Stimulated activated CD8-positive, alpha-beta memory T cell treated with anti-CD3 and anti-CD28 coated beads, Interleukin-7, amount 100 ng/mL, for 48 hours (primary cell): ENCODE measurements at places on chromosomes 11 and 22.

DNA sequence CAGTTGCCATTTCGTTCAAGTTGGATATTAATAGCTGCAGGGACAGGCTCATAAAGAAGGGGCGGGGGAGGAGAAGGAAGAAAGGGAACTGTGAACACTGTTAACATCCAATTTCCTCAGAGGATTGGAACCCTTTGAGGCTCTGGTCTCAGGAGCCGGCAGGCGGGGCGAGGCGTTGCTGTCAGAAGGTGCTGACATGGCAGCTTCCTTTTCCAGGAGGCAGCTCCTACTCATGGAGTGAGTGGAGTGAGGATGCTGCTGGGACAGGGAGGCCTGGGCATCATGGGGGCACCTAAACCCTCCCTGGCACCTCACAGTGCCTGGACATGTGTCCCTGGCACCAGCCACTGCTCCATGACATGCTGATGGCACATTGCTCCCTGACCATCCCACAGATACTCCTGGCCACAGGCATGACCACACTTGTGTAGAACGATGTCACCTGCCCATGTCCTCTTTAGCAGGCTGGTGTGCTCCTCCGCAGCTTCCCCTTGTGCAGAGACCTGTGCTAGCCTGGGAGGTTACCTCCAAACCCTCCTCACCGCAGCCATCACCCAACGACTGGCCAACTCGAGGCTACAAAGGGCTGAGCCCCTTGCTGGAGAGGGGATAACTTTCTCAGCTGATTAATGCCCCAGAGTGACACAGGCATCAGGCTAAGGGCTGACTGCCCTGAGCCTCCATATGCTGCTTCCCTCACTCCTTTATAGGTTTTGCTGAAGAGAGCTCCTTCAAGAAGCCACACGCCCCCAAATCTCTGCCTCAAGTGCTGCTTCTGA lies 79.6 kb upstream of the NECTIN1 start:
- DNase-seq: no peak

GRCh38 chr11:48093323-48093722 lies 113.0 kb downstream of the PTPRJ start:
- no peak for DNase-seq

DNA sequence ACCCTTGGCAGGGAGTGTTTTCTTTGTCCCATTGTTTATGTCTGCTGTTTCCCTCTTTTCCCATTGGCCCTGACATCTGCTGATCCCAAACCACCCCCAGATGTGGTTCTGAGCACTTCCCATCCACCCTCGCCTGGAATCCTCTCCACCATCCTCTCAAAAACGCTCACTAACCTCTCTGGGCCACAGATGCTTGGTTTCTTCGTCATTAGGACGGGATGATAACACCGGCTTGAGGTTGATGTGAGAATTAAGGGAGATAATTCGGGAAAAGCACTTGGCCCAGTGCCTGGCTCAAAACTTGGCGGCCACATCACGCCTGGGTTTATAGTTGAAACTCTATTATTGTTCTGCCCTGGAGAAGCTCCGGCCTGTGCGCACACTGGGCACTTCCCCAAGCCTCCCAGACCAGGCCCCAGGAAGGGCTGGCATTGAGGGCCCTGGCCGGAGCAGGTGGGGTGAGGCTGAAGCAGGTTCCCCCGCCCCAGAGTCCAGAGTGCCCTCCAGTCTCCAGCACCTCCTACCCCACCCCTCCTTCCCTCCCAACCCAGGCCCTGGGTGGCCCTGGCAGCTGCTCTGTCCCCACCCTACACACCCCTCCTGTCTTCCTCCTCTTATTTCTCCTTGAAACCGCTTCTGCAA lies 63.7 kb downstream of the CYTH4 start:
- no peak for DNase-seq

GRCh38 chr11:11740073-11740702 lies 101.6 kb upstream of the USP47 start:
- DNase-seq: no peak

DNA sequence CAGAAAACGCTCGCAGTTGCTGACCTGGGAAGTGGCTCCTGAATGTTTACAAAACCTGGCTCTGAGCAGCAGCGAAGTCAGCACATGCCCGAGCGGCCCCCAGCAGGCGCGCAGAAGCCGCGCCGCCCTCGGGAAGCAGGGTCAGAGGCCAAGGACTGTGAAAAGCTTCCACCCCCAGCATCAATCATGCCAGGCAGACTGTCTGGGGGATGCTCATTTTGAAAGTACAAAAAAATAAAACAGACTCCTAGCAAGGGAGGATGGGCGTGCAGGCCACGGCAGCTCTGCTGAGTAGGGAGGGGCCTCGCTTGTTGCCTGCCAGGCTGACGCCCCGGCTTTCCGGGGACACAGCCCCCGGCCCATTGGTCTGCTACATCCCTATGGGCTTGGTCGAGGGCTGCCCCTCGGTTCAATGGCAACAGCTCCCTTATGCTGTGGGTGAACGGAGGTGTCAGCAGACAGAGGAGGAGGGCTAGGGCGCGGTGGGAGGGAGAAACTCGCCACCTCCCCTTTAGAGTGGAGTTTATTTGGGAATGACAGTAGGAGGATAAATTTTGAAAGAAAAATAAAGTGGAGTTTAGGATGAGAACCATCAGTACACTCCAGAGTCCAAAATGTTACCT lies 37.7 kb upstream of the GNB1L start:
- peak; percentile 56 for DNase-seq

DNA sequence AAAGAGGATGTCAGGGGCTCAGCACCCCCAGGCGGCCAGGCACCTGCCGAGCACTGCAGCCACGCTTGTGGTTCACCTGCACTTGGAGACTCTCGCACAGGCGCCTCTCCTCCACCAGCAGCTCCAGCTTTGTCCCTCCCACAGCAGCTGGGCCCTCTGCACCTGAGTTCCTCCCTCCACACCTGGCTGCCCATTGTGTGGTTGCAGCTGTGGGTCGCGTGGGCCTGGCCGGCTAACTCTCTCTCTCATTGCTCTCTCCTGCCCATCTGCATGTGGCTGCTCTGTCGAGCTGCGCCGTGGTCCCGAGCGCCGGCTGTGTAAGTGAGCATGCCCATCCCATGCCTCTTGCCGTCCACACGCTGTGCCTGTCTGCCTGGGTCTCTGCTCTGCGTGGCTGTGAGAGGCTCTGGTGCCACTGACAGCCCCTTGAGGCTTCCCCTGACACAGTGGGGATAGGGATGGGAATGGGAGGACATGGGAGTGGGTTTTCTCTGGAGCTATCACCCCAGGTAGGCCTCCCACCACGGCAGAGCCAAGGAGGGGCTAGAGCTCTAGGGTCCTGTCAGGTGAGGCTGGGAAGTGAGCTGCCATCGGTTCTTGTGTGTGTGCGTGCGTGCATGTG lies 8.5 kb upstream of the ACR start:
- DNase-seq: no peak

GRCh38 chr11:65310215-65310614 lies 4.5 kb upstream of the CDC42EP2 start:
- DNase-seq: no peak

DNA sequence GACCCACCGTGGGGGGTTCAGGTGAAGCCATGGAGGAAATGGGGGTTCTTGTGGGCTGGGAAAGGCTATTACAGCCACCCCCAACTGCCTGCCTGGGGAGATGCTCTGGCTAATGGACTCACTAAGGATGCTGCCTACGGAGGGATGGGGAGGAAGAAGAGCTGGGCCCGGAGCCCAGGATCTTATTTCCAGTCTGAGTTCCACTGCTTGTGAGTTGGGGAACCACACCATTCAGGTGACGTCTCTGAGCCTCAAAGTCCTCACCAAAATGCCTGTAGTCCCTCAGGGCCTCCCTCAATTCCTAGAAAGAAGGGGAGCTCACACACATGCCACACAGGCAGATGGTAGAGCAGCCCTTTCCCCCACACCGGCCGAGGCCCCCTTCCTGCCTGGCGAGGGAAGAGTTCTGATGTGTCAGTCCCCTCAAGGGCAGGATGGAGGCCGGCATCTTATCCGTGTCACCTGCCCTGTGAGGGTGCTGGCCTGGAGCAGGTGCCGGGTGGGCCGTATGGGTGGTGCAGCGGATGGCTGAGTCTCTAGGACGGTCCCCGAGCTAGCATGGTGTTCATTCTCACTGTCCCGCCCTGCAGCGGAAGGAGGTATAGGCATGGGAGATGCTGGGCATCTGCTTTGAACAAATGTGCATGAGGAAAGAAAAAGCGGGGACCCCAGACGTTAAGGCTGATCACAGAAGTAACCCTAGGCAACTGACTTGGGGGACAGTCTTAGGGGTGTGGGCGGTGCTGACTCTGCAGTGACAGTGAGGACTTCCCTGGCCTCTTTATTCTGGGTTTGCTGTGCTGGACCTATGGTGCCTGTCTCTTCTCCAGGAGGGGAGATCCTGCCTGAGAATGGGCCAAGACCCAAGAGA lies 15.7 kb downstream of the MRGPRF start:
- DNase-seq: no peak

- DNase-seq: no peak
These were observed 442.9 kb downstream of the INSC start for GRCh38 chr11:15557457-15558230.

DNA sequence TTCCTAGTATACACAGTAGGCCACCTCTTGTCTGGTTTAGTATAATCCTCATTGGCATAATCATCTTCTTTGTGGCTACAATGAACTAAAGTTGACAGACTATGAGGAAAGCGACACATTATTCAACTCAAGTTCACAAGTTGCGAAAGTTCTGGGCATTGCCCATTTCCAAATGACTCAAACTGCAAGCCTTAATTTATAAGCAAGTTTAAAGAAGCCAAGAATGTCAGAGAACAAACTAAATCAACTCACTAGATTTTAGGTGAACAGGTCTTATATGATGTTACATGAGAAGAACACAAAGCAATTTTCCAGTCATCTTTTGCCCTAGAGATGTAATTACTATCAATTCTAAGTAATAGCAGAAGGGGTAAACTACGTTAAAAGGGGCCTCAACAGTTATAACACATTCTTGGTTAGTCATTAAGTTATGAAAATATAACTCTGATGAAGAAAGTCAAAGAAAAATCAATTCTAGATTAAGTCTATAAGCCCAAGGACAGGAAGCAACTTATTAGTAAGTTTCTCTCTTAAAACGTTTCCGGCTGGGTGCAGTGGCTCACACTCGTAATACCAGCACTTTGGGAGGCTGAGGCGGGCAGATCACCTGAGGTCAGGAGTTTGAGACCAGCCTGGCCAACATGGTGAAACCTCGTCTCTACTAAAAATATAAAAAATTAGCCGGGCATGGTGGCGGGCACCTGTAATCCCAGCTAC lies 21.5 kb downstream of the PICALM start:
- DNase-seq: peak; percentile 42

- DNase-seq: no peak
These were observed 11.9 kb upstream of the ISX start for GRCh38 chr22:35054064-35054463.

DNA sequence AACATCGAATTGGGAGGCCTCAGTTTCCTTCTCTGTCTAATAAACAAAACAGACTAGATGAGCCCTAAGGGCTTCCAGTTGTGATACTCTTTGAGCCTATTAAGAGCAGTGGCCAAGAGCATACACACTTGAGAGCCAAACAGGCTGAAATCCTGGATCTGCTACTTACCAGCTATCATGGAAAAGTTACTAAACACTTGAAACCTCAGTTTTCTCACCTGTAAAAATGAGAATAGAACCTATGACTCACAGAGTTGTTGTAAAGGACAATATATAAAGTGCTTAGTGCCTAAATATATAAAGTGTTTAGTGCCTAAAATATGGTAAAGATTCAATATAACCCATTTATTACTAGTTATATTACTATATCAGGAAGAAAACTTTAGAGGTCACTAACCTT lies 23.7 kb upstream of the GDPD4 start:
- DNase-seq: no peak

DNA sequence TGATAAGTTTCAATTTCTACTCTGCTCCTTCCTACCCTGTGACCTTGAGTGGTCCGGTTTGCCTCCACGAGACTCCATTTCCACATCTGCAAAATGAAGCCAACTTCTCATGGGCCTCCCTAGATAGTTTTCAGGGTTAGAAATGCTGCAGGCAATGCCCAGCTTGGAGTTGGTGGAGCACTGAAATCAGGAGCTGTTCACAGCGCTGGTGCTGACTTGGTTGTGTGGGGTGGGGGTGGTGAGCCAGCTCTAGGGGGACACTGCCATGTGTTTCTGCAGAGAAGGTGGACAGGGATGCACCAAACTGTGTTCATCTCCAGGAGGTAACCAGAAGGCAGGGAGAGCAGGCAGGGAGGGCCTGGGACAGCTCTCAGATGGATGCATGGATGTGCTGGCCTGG lies 37.0 kb downstream of the SGSM1 start:
- DNase-seq: no peak

DNA sequence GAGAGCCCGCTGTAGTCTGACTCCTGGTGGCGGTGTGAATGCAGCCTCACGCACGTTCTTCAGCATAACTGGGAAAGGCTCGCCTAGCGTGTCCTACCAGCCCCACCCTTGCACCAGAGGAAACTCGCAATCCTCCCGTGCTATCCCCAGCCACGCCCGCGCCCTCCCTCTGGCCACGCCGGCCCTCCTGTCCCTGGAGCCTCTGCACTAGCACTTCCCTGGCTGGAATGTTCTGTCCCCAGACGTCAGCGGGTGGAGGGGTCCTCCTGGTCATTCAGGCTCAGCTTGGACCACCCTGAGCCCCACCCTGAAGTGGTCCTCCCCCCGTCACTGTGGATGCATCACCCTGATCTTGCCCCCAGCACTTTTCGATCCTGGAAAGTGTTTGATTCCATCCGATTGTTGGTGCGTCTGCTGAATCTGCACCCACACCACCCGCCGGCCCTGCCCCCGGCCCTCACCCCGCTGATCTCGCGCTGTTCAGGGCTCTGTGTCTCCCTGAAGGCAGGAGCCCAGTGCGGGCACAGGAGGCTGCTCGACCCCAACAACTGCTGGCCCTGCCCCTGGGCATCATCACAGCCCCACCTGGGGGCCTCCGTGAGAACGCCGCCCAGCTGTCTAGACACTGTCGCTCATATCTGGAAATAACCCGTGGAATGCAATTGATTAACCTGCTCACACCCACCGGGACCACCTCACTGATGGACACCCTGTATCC lies 437.0 kb downstream of the TBC1D22A start:
- DNase-seq: no peak

- DNase-seq: no peak
These were observed 3.1 kb downstream of the DEAF1 start for GRCh38 chr11:691710-692590.

DNA sequence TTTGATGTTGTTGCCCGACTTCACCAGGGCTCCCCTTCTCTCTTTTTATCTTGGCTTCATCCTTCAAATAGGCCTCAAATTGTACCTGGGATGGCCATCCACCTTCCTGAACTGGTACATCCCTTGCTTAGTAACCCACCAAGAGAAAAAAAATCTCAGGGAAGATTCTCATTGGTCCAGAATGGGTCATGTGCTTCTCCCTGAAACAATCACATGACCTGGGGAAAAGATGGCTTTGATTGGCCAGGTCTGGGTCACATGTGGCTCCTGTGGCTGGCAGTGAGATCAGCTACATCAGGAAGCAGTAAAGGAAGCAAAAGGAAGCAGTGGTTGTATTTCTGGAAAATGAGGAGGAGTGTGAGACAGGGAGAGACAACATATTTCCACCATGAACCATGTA lies 540.2 kb downstream of the MIAT start:
- DNase-seq: no peak
